NCI-H345 (cell line): ENCODE measurements at places on chromosomes 4 and X.

- no peak for DNase-seq
Measured at GRCh38 chrX:134443461-134443860, 16.5 kb upstream of the HPRT1 start.

DNA sequence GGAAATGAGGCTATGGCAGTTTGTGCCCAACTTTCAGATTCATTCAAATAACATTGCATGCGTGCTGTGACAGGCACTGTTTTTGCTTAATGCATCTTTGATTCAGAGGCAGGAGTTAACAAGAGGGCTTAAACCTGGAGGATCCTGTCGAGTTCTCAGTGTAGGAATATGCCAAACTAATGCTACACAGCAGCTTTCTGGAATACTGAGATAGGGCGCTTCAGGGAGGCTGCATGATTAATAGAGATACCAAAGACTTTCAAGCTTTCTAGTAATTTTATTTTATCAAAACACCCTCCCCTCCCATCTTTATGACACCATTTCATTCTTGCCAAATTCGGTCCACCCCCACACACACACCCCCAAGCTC lies 636 bp upstream of the TIMM8A start:
- DNase-seq: no peak

- DNase-seq: no peak
Measured at GRCh38 chrX:39805825-39806224, 291.9 kb downstream of the BCOR start.

GRCh38 chr4:180932370-180933001 lies 1310.7 kb upstream of the TENM3 start:
- DNase-seq: no peak

DNA sequence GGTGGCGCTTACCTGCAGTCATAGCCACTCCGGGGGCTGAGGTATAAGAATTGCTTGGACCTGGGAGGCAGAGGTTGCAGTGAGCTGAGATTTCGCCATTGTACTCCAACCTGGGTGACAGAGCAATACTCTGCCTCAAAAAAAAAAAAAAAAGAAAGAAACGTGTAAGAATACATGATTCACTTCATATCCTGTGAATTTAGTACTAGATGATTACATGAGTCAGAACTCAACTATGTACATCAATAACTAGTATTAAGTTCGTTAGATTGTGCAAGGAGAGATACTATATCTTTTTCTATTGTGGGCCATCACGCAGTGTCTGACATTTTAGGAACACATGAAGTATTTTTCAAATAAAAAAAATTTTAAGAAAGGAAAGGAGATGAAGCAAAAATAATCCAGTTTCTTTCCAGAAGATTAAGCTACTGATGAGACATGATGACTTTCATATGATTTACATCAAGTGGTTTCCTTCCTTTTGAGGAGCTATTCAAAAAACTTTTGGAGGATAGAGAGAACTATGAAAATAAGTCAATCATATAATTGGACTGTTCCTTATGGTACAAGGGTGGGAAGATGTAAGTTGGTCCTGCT lies 64.7 kb upstream of the EXOC1L start:
- DNase-seq: no peak

- no peak for DNase-seq
Measured at GRCh38 chrX:139766545-139766983, 58.6 kb upstream of the MCF2 start.

- DNase-seq: no peak
Measured at GRCh38 chr4:57065730-57066482, 44.3 kb downstream of the IGFBP7 start.

- peak; percentile 37 for DNase-seq
Measured at GRCh38 chr4:168076989-168077725, 15.2 kb upstream of the ANXA10 start.

GRCh38 chrX:42678133-42678532 lies 99.8 kb downstream of the PPP1R2C start:
- no peak for DNase-seq
